ENCODE measurements at places on chromosomes 16 and 17.
A peak's percentile ranks its signal among the peaks of the same experiment; 100 is the strongest.

DNA sequence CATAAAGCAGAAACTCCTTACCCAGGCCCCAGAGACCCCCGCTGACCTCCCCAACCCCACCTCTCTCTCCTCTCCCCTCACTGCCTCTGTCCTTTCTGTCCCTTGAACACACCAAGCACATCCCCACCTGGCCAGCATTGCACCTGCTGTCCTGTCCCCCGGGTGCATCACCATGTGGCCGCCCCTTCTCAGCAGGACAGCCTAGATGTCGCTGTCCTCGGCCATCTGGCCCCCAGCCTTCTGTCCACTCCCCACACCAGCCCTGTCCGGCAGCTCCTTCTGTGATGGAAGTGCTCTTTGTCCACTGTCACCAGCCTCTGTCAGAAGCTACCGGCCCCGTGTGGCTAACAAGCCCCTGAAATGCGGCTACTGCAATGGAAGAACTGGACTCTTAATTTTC is 12.3 kb upstream of the MPRIP start:
- no peak for DNase-seq

DNA sequence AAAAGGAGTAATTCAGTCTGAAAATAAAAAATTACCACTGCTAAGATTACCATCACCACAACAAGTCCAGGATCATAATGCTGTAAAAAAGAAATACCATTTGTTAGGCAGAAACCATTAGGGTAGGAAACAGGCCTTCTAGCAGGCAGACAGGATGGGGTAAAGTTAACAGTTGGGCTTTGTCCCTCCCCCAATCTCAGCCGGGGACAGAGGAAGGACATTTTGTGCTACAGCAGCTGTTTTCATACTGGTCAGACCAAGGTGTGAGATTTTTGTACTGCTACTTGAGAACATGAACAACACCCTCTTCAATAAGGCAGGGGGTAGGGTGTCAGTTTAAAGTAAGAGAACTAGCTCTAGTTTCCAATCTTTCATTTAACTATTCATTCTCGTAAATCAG is 49.2 kb upstream of the ITGA2B start:
- no peak for DNase-seq

DNA sequence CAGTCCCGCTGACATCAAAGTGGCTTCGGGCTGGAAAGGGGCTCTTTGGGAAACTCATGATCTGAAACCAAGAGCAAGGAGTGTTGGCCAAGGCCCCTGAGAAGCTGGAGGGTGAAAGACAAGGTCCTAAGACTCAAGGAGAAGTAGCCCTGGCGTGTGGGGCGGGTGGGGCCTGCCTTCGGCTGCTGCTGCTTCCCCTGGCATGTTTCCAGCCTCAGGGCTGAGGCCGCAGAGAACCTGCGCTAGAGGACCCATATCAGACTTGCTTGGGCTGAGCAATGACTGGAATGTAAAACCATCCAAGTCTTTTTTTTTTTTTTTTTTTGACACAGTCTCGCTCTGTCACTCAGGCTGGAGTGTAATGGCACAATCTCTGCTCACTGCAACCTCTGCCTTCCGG is 67.5 kb upstream of the GCSH start:
- DNase-seq = no peak

DNA sequence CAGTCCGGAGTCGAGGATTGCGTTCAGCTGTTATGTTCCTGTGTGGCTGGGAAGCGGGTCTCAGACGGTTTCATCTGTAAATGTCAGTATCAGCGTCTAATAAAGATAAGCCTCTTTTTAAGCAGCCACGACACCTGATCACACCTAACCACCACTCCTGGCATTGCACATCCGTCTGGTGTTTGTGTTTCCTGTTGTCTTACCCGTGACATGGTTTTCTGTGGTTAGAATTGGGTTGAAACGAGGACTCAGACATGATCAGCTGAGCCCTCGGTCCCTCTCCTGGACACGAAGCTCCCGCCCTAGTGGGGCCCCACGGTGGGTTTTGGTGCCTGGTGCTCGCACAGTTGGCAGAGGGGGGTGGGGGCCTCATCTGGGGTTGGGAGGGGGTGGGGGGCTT is 18.3 kb downstream of the CPNE7 start:
- DNase-seq = no peak

DNA sequence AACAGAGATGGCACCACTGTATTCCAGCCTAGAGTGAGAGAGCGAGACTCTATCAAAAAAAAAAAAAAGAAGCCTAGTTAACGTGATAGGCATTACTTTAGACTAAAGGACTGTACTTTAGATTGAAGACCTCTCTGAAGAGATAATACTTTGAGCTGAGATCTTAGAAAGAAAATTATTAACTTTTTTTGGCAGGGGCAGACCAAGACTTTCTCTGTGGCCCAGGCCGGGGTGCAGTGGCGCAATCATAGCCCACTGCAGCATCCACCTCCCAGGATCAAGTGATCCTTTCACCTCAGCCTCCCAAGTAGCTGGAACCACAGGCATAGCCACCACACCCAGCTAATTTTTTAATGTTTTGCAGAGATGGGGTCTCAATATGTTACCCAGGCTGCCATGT is 75.7 kb upstream of the TNRC6A start:
- no peak for DNase-seq

DNA sequence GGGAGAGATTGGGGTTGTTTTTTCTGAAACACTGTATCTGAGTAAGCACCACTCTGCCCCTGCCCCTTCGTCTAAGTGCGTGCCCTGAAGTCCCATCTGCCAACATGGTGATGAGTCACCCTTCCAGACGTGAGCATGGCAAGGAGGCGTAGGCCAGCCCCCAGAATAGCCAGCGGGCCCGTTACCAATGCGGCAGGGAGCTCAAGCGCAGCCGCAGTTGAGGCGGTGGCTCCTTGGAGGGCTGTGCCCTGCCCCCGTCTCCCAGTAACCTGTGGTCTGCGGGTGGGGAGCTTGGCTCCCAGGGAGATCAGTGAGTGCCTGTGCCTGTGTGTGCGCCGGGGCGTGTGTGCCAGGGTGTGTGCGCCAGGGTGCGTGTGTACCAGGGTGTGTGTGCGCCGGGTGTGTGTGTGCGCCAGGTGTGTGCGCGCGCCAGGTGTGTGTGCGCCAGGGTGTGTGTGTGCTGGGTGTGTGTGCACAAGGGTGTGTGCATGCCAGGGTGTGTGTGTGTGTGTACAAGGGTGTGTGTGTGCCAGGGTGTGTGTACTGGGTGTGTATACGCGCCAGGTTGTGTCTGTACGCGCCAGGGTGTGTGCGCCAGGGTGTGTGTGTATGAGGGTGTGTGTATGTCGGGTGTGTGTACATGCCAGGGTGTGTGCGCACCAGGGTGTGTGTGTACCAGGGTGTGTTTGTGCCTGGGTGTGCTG is 98.6 kb upstream of the CHMP6 start:
- DNase-seq = peak; percentile 77

GRCh38 chr16:73505577-73505976 is 457.6 kb upstream of the ZFHX3 start:
- DNase-seq = no peak

GRCh38 chr17:33986566-33986965 is 268.5 kb upstream of the CCL2 start:
- DNase-seq = no peak

- DNase-seq = no peak
Observed at GRCh38 chr17:49700960-49701359, 6.8 kb downstream of the SLC35B1 start.

- no peak for DNase-seq
Observed at GRCh38 chr17:62911114-62911513, 54.9 kb upstream of the TANC2 start.

DNA sequence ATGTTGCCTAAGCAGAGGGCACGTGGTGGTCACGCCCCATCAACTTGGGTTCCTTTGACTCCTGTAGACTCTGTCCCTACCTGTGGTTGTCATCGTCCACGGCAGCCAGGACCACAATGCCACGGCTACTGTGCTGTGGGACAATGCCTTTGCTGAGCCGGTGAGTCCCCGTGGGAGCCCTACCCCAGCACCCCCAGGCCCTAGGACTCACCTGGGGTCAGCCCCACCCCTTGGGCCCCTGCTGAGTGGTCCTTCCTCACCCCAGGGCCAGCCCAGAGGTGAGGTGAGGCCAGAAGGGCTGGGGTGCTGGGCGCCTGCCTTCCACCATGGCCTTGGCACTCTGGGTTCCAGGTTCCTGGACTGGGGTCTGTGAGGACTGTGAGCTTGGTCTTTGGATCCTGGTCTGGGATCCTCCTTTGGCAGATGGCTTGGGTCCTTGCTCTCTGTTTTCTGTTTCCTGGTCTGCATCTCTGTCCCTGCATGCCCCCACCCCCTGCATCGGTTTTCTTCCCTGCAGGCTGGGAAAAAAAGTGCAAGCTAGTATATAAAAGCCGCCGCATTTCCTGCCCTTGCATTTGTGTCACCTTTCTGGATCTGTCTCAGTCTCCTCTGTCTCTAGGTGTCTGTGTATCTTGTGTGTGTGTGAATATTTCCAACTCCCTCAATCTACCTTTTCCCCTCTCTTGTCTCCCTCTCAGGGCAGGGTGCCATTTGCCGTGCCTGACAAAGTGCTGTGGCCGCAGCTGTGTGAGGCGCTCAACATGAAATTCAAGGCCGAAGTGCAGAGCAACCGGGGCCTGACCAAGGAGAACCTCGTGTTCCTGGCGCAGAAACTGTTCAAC is 17.5 kb downstream of the STAT5A start:
- DNase-seq = no peak

DNA sequence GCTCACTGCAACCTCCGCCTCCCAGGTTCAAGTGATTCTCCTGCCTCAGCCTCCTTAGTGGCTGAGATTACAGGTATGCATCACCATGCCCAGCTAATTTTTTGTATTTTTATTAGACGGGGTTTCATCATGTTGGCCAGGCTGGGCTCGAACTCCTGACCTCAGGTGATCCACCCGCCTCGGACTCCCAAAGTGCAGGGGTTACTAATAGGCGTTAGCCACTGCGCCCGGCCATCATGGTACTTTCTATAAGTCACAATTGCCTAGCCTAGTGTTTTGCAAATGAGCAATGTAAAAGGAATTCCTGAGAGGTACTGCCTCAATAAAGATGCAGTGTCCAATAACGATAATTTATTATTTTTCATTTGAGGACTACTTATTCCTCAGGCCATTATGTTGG is 13.9 kb upstream of the PSMC3IP start:
- DNase-seq = no peak

- DNase-seq = no peak
Observed at GRCh38 chr16:78005881-78006280, 16.5 kb upstream of the CLEC3A start.

DNA sequence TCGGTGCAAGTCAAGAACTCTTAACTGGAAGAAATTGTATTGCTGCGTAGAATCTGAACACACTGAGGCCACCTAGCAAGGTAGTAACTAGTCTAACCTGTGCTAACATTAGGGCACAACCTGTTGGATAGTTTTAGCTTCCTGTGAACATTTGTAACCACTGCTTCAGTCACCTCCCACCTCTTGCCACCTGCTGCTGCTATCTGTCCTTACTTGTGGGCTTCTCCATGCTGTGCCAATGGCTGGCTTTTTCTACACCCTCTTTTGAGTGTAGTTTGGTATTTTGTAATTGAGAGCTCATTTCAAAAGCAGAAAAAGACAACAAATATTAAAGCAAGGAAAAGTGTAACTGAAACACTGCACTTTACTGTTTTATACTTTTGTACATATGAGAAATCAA is 7.7 kb upstream of the RASL10B start:
- no peak for DNase-seq

DNA sequence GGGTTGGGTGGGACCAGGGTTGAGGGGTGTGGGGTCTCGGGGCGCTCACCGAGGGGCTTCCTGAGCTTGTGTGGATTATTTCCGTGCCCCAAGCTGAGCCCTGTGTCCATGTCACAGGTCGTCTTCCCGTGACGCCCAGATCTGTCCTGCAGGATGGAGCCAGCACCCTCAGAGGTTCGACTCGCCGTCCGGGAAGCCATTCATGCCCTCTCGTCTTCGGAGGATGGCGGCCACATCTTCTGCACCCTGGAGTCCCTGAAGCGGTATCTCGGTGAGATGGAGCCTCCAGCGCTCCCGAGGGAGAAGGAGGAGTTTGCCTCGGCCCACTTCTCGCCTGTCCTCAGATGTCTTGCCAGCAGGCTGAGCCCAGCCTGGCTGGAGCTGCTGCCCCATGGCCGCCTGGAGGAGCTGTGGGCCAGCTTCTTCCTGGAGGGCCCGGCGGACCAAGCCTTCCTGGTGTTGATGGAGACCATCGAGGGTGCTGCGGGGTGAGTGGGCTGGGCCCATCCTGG is 1.0 kb downstream of the TELO2 start:
- DNase-seq = no peak

DNA sequence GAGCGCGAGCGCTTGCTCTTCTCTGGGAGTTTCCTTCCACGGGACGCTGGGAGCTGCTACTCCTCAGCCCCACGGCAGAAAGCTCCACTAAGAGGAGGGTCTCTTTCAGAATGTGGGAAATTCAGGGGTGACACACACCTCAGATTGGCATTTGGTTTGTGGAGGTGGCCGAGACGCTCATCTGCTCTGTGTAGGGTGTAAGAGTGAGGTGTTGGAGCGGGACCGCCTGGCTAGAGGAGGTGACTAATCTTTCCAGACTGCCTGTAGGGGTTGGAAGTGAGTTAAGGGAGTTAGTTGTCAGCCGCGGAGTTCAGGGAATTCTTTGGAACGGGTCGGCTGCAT is 735 bp downstream of the PSMD11 start:
- DNase-seq = no peak

GRCh38 chr16:63188086-63188771 is 1152.0 kb upstream of the CDH8 start:
- no peak for DNase-seq

DNA sequence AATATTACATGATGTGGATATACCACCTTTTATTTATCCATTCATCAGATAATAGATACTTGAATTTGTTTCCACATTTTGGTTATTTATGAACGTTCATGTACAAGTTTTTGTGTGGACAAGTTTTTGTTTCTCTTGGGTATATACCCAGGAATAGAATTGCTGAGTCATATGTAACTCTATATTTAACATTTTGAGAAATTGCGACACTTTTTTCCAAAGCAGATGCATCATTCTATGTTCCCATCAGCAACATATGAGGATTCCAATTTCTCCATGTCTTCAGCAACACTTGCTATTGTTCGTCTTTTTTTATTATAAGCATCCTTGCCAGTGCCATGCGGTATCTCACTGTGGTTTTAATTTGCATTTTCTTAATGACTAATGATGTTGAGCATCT is 93.9 kb downstream of the GSG1L start:
- DNase-seq = no peak

DNA sequence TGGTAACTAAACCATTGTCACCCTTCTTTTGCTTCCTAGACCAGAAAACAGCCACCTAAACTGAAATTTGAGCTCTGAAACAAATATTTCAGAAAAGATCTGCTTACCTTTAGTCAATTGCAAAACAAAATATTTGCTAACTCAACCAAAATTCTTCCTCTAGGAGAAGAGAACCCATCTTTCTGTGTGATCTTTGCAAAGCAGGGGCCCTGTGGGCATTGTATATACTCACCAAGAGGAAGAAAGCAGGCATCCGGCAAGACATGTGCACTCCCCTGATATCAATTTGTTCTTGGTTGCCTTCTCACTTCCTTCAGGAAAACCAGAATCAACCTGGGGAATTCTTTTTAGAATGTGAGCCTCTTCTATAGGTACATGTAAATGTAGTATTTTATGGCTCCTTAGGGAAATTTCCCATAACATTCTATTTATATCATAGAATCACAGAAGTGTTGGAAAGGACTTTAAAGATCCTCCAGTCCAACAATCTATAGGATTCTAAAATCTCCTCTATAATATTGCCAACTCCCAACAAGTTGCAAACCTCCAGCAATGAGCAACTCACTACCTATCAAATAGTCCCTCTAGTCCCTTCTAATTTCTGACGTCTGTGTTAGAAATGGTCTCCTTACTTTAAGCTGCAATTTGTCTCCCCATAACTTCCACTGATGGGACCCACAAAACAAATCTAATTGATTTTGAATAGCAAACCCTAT is 966 bp downstream of the SLFN14 start:
- DNase-seq = no peak

GRCh38 chr17:75231071-75231470 is 25.6 kb downstream of the NUP85 start:
- DNase-seq = no peak

GRCh38 chr16:82728901-82729300 is 102.1 kb downstream of the CDH13 start:
- DNase-seq = no peak
